Stimulated activated CD4-positive, alpha-beta T cell treated with anti-CD3 and anti-CD28 coated beads, Interleukin-1b, Interleukin-23, amount 100 ng/mL, for 4 hours (primary cell): ENCODE measurements at places on chromosomes 11 and 22.

DNA sequence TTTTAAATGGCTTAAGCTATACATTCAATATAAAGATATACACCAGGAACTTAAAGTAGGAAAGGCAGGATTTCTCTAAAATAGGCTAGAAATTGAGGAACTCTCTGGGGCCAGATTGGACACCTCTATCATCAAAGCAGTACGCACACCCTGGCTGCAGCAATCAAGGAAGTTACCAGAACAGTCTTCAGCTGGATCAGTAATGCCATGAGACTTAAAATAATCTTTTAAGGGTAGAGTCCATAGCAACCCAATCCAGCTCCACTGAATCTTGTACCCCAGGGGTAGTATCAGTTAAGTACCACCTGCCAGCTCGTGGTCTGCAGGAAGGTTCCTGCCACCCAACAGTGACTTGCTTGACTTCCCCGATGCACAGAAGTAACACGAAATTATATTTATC, 3.0 kb downstream of the RDX start:
- no peak for DNase-seq

DNA sequence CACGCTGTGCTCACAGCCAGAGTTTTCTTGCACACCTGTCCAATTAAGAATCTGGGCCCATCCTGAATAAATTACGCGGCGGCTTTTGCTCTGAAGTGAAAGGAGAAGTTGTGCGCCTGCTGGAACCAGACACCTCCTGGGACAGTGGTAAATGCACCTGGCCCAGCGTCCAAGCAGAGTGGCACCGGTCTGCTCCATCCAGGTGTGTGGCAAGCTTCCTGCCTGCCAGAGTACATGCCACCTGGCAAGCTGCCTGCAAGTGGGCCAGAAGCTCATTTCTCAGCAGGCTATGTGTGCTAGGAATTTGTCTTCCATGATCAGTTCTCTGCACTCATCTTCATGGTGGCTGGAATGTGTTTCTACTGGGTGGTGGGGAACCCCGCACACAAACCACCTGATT, 660.6 kb downstream of the ETS1 start:
- DNase-seq = no peak

DNA sequence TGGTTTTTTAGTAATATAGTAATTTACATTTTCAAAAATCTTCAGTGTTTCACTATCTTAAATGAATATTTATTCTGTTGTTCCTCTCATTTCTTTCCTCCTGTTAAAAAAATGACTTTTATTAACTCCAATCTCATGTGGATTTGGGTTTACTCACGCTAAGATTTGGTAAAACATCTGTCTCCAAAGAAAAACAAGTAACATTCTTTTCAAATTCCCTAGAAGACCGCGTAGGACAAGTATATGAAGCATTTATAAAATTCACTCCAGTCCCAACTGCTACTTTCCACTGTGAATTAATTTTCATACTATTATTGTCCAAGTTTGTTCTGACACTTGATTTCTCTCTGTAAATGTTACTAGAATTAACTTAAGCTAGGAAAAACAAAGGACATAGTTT, 26.2 kb downstream of the SBF2 start:
- DNase-seq = no peak

DNA sequence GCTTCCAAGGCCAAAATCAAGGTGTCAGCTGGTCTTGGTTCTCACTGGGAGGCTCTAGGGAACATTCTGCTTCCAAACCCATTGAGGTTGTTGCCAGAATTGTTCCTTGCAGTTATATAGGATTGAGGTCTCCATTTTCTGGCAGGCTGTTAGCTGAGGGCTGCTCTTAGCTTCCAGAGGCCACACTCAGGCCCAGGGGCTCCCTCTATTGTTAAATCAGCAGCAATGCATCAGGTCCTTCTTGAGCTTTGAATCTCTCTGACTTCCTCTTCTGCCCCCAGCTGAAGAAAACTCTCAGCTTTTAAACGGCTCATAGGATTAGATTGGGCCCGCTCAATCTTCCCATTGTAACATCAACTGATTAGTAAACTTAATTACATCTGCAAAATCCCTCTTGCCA, 39.3 kb upstream of the BSX start:
- DNase-seq = no peak

DNA sequence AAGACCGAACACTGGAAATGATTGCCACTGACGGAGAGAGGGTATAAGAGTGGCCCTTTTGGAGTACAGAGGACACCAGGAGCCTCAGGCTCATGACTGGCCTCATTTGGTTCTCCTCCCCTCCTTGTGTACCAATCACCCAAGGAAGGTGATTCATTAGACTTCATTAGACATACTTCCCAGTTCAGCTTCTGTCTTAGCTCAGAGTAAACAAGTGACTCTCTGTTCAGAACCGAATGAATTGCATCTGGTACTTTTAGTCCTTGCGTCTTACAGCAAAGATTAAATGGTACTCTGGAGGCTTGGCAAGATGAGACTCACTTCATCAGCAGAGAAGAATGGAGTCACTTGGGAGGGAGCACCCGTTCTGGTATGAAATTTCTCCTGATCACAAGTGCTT, 75.2 kb downstream of the ZNRF3 start:
- no peak for DNase-seq

GRCh38 chr11:41458641-41459040, 811 bp downstream of the LRRC4C start:
- no peak for DNase-seq

DNA sequence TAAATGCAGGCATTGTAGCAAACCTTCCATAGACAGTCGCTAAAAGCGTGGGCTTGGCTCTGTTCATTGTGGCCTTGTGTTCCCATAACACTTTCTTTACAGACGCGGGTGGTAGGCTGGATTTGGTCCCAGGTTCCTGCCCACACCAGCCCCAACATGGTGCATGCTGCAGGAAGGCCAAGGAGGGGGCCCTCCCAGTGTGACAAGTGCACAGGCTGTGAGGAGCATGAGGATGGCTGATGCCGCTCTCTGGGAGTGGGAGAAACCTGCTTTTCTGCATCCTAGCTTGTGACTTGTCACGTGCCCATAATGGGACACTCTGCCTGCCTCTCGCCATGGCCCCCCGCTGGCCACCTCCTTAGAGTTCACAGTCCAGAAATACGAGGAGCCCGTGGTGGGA, 161.8 kb upstream of the B3GAT1 start:
- DNase-seq = no peak

- no peak for DNase-seq
Measured at GRCh38 chr11:121385688-121386087, 66.4 kb upstream of the SORL1 start.

- DNase-seq = no peak
Measured at GRCh38 chr11:19441288-19441687, 200.5 kb upstream of the E2F8 start.

- no peak for DNase-seq
Measured at GRCh38 chr11:9982127-9982795, 311.8 kb downstream of the SBF2 start.
